ENCODE measurements at places on chromosomes 1 and 21.

DNA sequence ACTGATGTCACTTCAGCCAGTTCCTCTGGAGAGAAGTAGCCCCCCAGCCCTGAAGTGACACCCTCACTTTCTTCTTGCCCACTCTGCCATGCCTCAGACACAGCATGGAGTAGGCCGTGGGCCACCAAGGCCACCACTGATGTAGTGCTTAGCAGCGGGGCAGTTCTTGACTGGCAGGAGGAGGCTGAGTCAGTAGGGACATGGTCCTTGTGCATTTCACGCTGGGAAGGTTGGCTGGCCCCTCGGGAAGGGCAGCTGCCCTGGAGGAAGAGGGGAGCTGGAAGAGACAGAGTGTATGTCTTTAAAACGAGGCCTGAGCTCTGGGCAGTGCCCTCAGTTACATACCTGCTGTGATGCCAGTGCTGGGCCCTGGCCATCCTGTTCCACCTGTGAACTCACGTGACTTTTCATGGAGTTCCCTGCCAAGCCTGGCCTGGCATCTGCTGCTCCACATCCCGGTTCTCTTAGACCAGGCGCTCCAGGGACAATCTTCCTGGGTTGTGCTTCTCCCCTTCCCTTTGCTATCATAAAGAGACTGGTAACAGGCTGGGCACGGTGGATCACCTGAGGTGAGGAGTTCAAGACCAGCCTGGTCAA, 158.6 kb upstream of the TMEM51 start:
- no peak for DNase-seq

DNA sequence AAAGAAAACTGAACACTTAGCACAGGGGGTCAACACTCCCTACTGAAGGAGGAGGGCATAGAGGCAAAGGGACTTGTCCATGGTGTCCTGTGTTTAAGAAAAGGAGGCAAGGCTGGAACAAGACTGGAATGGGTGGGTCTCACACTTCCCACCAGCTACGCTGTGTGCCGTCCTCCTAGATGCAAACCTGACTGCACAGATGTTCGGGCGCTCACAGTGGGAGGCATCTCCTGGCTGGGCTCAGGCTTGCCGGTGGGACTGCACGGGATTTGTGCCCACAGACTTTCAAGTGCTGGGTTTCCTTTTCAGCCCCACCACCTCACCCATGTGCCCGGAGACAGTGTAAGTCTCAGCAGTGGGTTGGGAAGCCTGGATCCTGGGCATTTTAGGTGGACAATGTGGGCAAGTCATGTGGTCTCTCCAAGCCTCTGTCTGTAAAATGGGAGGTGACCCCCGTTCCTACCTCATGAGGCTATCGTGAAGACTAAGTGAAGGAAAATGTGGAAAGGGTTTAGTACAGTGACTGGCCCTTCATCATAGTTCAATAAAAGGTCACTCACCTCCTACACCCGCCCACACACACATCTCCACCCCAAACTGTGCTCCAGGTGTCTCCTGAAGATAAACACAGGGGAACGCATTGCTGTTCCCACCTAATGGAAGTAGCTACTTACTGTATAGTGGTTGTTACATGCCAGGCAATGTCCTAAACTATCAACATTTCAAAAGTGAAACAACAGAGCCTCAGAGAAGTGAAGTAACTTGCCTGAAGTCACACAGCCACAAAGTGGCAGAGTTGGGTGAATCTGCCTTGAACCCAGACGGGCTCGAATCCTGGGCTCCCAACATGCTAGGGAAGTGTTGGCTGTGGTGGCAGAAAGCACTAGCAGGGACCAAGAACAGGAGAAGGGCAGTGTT, 36.0 kb downstream of the ATP1A1 start:
- DNase-seq, result no peak

GRCh38 chr21:31176080-31176551, 137.8 kb upstream of the KRTAP19-8 start:
- no peak for DNase-seq

- no peak for DNase-seq
These were observed 5.1 kb downstream of the AGRN start for GRCh38 chr1:1024771-1025699.

DNA sequence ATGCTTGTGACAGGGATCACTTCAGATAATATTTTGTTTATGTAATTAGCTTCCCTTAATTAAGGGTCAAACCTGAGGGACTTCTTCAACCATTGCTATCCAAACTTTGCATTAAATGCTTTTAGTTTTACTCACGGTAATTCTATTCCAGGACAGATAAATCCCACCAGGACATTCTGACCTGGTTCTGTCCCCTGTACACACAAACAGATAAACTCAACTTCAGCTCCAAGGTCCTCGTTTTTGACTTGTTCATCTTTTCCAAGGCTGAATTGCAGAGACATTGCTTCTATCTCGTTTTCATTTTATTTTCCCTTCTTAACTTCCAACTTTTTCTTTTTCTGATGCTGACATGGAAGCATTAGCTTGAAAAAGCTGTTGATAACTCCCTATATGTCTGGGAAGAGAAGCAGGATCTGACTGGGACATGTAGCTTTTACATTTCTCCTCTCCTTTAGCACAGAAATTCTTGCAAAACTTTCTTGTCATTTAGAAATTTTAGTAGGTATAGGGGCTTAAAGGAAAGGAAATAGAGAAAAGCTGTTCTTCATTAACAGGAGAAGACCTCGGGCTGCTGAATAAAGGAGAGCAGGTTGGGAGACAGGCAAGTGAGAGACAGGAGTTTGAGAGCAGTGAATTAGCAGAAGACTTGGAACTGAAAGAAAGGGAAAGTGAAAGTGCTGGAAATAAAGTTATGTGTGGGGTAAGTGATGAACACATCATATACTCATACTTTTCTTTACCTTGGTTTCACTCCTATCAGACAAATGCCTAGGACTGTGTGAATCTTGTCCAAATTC, 231.7 kb upstream of the B3GALT2 start:
- no peak for DNase-seq

Data from right renal cortex interstitium (tissue), 3 donors.